ENCODE measurements at places on chromosomes 3 and 15.

DNA sequence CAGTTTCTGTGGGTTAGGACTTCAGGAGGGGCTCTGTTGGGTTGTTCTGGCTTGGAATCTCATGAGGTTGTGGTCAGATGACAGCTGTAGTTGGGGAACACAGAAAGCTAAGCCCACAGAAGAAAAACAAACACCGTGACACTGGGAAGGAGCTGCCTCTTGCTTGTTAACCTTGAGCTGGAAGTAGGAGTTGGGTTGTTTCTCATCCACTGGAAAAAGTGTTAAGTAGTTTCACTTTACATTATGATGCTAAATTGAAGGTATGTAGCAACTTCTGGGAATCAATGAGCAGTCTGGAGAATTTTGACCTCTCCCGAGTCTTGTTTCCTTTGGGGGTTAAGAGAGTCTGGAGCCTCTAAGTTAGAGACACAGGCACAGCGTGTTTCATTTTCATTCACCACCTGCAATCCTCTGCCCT is 20.4 kb downstream of the HACD3 start:
- no peak for DNase-seq

GRCh38 chr3:143277531-143277930 is 158.0 kb downstream of the CHST2 start:
- DNase-seq = no peak

DNA sequence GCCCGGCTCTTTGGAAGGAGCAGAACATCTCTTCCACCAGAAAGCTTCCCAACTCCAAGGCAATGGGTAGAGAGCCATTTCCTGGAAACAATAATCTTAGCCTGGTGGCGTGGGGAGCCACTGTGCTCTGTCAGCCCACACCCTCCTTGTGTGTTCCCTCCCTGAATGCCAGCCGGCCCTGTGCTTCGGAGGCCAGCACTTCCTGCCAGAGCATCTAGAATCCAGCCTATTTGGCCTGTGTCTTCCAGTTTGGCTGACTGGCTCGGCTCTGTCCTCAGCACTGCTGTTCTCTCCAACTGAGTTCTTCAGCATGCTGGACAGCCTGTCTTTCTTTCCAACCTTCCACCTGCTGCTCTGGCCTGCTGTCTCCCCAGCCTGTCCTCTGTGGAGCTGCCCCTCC is 349.3 kb downstream of the MFSD1 start:
- DNase-seq = no peak

DNA sequence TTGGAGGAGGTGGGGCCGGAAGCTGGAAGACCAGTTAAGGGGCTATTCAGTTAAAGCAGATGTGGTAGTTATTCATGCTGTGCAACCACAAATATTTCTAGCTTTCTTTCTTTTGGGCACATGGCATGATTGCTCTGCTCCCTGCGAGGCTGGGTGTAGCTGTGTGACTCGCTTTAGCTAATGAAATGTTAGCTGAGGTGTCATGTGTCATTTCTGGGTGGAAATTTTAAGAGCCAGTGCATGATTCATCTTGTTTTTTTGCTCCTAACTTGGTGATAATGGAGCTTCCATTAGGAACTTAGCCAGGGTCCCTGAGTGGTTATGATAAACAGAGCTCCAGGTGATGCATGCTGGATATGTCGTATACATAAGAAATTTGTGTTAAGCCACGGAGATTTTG is 300.6 kb downstream of the SATB1 start:
- no peak for DNase-seq

GRCh38 chr3:65639444-65639843 is 399.3 kb downstream of the MAGI1 start:
- DNase-seq = no peak

DNA sequence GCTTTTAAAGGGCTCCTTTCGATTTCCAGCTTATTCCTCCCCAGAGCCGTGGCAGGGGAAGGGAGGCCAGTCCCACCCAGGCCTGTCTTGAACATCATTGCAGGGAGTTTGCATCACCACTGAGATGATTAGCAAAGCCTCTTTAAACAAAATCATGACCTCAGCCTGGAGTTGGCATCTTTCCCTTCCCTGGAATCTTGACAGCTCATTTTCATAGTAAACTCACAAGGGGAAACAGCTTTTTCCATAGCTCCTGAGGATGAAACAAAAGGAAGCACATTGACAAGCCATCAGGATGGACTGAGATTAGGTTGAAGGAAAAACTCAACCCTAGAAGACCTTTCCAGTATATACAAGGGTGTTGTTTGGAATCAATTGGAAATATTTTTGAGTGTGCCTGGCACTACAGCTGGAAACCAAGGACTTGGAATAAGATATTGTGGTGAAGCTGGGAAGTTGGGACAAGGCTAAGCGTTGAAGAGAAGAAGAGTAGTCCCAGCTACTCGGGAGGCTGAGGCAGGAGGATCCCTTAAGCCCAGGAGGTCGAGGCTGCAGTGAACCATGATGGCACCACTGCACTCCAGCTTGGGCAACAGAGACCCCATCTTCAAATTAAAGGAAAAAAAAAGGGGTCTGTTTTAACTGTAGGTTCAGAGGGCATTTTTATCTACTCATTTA is 3.1 kb upstream of the LARP6 start:
- DNase-seq = no peak

GRCh38 chr3:136350132-136350531 is 100.0 kb downstream of the PCCB start:
- no peak for DNase-seq

DNA sequence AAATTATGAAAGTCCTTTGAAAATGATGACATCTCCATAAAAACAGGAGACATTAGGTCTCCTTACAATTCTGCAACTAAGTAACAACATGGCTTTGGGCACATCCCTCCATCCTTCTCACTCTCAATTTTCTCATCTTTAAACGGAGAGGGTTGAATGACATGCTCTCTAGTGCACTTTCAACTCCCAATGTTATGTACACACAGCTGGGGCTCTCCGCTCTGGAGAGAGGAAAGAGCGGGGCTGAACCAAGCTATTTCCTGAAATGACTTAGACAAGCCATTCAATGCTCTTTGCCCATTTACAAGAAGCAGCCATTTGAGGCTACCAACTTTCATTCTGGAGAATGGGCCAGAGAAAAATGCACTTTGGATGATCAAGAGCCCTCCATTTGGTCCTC is 144.2 kb upstream of the BNIP2 start:
- no peak for DNase-seq

GRCh38 chr3:152210697-152211096 is 58.0 kb upstream of the MBNL1 start:
- no peak for DNase-seq

GRCh38 chr15:101338502-101339057 is 43.5 kb upstream of the SNRPA1 start:
- no peak for DNase-seq

DNA sequence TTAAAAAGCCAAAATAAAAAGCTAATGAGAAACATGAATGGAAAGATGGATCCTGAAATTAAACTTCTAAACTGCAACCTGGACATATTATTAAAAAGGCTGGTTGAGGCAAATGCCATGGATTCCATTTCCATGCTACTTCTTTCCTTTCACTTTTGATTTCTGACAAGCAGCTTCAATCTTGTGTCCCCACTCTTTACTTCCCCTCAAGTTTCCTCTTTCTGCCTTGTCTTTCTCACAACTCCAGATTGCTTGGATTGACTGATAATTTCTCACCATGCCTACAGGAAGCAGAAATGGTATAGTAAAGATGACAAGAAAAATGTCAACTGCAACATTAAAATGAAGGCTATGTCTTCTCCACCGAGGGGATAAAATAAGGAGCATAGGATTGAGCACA is 1136.7 kb downstream of the TUSC7 start:
- DNase-seq = no peak

DNA sequence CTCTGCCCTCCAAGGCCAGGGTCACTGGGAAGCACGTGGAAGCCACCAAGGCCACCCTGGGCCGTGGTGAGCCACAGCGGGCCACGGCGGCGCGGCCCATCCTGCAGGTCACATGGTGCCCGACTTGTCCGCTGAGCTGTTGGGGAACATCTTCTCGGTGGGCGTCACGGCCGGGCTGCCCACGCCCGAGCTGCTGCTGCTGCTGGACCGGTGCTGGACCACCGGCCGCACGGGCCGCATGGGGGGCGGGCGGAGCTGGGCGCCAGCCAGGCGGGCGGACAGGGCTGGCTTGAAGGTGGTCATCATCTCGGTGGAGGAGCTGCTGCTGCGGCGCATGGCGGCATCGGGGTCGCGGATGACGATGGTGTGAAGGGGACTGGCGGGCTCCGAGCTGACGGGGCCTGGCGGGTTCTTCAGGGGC is 22.1 kb upstream of the RAD18 start:
- no peak for DNase-seq

- DNase-seq = no peak
Measured at GRCh38 chr3:188280627-188281026, 126.7 kb downstream of the LPP start.

GRCh38 chr3:143720381-143720780 is 127.9 kb downstream of the SLC9A9 start:
- DNase-seq = no peak

DNA sequence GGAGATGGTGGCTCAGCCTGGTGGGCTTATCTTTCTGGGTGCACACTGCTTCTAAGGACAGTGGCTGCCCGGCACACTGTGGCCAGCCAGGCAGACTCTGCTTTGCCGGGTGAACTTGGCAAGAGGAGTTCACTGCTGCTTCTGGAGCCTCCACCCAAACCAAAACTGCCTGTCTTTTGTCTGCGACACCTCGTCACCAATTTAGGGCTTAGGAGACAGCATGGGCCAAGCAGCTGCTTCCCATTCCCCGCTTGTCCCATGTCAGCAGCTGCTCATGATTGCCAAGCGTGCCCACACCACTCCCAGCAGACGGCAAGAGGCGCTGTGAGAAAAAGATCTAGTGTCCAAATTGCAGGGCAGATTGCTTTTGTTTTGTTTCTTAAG is 57.3 kb downstream of the LSM3 start:
- DNase-seq = no peak

DNA sequence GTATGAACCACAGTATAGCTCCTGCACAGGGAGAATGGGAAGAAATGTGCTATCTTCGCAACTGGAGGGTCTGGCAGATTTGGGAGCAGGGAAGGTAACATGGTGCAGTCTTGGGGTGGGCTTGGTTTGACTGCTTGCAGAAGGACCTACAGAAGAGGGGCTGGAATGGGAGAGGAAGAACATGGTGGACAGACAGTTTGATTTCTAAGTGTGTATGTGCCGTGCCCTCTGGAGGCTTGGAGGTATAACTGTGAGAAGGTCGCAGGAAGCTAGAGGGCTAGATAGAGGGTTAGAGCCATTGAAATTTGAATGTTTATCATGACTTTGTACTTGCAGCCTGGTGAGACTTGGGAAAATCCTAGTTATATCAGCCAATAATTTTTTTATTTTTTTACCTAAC is 169.2 kb downstream of the SQOR start:
- no peak for DNase-seq

GRCh38 chr3:189637750-189638149 is 6.6 kb downstream of the TP63 start:
- DNase-seq = no peak

DNA sequence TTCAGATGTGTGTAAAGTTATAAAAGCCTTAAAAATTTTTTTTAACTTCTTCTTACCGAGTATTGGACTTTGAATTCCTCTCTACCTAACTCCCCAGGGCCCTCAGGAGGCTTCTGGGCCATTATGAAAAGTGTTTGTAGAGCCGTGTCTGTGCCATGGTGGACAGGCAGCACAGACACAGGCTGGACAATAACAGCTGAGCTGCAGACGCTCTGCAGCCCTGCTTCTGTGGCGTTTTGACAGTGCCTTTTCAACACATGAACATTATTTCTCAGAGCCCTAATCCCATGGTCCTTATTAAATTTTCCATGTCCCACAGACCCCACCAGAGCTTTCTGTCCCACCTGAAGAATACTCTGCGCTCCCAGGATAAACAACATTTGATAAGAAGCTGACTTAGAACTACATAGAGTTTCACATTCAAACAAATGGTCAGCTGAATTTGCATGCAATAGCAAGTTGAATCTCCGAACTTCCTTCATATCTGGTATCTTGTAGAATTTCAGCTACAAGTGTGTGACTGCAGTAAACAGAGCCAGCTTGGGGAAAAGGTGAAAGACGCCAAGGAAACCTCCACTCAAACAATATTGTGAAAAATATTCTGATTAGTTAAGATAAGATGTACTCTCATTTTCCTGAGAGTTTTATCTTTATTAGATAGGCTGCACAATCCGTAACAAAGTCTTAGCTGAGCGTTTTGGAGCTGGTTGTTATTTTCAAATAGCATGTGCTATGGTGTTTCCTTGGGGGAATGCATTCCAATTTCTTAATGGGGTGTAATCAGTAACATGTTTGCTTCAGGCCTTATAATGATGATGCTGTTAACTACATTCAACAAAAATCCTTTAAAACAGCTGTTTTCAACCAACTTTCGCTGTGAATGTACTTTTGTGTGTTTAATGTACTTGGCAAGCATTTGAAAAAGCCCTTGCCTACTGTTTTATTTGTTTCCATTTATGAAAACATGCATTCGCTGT is 378.2 kb downstream of the MECOM start:
- no peak for DNase-seq

All from activated effector memory CD4-positive, alpha-beta T cell treated with Interleukin-2 at 50 U/mL for 16 hours (primary cell).